ENCODE measurements at places on chromosomes 5 and 9.

DNA sequence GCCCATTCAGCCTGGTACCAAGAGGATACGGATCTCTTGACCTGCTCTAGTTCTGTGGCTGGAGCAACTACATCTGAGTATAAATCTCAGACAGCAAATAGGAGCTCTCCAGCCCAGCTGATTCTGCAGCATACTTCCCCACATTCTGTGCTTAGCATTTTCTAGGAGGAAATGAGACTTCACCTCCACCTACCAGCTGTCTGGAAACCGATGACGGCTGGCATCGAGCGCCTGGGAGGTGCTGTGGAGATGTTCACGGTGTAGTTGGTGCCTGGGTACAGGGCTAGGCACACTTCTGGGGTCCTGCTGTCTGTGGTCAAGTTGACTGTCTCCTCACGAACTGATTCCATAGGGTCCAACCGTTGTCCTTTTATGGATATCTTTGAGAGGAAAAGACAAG is 63.6 kb downstream of the SUSD1 start:
- DNase-seq, result no peak

DNA sequence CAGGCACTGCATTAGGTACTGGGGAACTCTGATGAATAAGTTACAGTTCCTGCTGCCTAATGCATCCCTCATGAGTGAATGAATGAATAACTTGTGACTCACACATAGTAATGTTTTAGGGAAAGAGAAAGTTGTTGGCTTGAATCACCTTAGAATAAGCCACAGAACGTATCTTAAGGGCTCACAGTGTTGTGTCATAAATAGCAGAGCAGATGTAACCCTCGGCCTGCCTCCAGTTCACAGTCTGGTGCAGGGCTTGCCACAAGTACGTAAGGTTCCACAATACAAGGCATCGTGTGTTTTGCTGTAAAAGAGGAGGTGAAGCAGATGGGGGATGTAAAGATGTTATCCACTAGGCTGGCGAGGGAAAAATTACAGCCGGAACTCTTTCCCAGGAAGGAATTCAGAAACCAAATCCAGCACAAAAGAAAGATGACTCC is 218.7 kb downstream of the TRPM3 start:
- no peak for DNase-seq

DNA sequence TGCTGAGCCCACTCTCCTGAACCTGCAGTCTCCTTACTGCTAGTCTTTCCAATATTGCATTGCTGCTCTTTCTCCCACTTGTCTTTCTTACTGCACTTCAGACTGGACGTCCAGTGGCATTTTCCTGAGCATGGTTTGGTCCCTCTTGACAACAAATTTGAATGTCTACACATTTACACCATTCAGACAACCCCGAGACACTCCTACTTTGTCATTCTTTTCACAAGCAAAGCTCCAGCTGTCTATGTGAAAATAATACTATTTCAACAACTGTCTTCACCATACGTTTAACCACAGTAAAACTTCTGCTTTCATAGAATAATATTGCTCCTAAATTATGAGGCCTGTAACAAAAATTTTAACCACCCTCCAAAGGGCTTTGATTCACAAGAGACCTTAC is 10.4 kb upstream of the APTX start:
- DNase-seq, result no peak

DNA sequence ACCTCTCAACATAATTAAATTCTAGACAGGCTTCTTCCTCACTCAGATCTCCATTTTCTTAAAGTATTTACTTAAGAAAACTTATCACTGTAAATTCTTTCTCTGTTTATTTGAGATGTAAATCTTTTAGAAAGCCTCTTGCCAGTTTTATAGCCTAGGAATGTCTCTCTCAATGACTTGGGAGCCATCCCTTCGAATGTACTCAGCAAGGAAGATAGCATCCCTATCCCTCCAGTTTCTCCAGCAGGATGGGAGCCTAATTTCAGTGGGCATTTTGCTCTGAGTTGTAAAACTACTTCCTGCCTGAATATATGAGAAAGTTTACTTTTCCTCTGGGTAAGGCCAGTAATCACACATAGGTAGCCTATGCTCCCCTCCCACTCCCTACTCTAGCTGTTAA is 558.5 kb upstream of the ARRDC3 start:
- DNase-seq, result no peak

GRCh38 chr5:177369645-177370440 is 12.1 kb downstream of the RGS14 start:
- no peak for DNase-seq

- no peak for DNase-seq
These were observed 36.9 kb upstream of the LURAP1L start for GRCh38 chr9:12737871-12738270.

DNA sequence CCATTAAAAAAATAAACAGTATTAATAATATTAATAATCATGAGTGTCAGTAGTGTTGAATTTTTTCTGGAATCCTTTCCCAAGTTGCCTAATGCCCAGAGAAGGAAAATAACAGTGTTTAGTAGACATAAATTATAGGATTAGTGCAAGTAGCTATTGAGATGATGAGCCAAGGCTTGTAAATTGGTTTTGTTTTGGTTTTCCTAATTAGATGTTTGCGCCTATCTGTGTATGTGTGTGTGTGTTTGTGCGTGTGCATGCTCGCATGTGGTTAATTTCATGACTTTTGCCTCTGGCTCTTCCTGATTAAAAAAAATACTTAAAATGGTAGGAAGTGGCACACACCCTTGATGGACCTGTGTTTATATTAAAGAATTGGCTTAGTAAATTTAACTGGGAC is 55.4 kb downstream of the FXN start:
- no peak for DNase-seq

GRCh38 chr5:25150819-25151218 is 506.0 kb upstream of the CDH10 start:
- no peak for DNase-seq

DNA sequence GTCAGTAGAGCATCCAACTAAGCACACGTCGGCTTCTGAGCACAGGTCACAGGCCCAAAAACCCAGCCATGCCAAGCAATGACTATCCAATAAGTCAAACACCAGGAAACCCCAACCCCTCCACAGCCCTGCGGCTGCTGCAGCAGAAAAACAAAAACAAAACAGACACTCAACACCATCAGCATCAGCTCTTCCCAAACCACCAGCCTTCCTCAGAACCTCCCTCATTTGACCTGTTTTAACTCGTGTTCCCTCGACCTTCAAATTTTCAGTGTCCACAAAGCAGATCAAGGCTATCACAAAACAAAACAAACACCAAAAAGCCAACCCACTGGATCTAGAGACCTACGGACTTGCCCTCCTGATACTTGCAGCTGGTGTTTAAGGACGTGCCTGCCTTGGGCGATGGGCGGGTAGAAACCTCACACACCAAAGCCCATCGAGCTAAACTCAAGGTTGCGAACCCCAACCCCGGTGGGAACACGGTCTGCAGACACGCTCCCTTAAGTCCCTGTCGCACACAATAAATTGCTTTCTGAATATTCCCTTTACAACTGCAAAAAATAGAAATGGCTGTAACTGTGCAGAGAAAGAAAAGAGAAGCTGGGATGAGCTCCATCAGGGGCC is 247.1 kb upstream of the ANKRD55 start:
- DNase-seq, result no peak

GRCh38 chr9:132878695-132879456 is at the start of gene SPACA9:
Gene SPACA9 (plus strand): TSS chr9:132878898. CDS start chr9:132883948, 5,050 bp downstream.
- no peak for DNase-seq

- DNase-seq, result no peak
These were observed 1.0 kb downstream of the IL7R start for GRCh38 chr5:35857606-35858205.

DNA sequence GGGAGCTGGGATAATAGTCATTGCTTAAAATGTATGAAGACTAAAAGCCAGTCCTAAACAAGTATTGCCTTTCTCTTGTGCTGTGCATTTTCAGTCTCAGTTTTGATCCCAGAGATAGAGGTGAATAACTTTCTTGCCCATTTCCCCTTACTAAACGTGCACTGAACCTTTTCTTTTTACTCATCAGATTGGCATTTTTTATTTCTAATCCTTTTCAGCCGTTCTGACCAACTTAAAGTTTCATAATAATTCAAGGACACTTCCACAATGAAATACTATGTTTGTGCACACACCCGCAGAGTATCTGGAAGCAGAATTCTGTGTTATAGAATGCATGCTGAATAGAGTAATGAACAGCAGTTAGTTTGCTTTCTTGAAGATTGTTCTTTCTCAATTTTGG is 343.6 kb downstream of the LRRC70 start:
- DNase-seq, result no peak

DNA sequence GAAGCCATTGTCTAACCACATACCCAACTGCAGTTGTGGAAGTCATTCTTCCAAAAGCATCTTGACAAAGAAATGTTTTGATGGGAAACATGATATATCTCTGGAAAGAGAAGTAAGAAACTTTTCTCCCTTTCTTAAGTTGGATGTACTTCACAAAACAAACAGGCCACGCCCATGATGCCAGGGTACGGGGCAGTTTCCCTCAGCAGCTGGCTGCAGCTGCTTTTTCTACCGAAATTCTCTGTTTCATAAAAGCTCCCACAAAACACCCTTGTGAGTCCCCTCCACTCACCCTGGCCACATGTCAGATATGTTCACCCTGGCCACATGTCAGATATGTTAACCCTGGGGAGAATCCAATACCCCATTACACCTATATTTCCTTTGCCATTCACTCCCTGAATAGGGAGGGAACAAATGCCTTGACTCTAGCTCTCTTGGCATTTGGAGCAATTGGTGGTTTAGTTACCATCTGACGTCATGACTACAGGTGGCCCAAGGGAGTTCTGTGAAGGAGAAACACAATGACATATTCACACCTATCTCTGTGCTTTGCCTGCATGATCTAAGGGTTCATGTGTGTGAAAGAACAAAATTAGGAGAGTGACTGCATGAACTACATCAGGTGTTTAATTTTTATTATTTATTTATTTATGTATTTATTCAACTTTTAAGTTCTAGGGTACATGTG is 103.0 kb downstream of the AOPEP start:
- DNase-seq, result no peak

DNA sequence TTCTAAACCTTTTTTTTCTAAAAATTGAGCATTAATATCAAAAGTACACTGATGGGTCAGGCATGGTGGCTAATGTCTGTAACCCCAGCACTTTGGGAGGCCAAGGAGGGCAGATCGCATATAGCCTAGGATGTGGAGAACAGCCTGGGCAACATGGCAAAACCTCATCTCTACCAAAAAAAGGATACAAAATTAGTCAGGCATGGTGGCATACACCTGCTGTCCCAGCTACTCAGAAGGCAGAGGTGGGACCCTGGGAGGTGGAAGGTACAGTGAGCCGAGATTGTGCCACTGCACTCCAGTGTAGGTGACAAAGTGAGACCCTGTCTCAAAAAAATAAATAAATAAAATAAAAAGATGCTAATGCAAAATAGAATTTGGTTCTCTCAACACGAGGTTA is 49.4 kb downstream of the RAPGEF1 start:
- no peak for DNase-seq

DNA sequence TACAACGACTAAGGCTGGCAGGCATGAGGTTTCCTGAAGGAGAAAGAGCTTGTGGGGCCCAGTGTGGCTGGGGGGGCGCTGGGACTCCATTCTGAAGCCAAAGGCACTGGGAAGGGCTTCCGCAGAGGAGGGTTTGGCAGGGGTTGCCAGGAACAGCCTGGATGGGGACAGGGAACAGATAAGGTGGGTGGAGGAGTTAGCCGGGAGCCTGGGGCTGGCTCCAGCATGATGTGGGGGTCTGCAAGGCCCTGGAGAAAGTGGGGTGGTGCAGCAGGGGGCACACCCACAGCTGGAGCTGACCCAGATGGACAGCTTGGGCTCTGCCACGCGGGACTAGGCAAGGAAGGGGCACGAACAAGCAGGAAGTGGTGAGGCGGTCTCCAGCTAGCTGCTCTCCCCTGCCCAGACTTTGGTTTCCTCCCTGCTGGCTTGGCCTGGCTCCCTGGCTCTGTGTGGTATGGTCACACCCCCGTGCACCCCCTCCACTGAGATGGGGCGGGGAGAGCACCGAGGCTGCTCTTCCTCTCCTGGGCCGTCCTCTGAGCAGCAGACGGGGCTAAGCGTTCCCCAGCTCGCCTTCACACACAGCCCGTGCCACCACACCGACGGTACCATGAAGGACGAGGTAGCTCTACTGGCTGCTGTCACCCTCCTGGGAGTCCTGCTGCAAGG is at the start of gene LTC4S:
TSS of gene LTC4S (plus strand) at position 519 of the 672 bp plus-strand sequence. CDS start at position 614, 95 bp downstream.
- peak; percentile 43 for DNase-seq

GRCh38 chr5:114070093-114070722 is 291.7 kb upstream of the KCNN2 start:
- DNase-seq, result no peak

DNA sequence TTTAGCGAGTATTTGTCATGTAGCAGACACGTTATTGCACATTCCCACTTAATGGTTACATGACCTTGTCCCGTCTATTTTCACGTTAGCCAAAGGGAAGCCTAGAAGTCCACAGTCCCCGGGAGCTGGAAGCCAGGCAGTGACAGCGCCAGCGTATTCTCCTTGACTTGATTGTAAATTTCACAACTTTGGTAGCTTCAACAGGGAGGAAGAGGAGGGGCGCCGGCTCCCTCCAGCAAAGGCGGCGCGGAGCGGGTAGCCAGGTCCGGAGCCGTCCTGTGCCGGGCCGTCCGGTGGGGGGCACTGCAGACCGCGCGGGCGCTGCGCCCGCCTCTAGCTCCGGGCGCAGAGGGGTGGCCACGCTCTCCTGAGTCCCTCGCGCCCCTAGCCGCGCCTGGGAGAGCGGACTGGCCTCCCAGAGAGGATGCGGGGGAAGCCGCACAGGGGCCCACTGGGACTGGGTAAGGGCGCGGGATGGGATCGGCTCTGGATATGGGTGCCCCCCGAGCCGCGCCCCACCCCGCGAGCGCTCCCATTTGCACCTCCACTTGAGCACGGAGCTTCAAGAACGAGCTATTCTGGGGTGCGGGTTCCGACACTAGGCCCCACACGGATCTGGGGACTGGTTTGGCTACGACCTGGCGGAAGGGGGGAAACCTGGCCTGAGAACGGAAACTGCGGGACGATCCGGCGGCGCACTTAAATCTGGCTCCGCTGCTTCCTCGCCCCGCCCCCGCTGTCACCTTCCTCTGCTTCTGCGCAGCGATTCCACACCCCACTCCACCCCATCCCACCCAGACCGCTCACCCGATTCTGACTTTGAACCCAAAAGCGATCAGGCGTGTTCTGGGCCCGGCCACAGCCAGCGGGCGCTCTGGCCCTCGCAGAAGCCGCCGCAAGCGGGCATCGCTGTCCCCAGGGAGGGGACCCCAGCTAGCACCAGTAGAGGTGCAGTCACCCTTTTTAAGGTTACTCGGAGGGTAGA is 23.8 kb downstream of the KLF4 start:
- DNase-seq, result no peak

GRCh38 chr5:85868070-85868469 is 749.7 kb upstream of the COX7C start:
- no peak for DNase-seq

DNA sequence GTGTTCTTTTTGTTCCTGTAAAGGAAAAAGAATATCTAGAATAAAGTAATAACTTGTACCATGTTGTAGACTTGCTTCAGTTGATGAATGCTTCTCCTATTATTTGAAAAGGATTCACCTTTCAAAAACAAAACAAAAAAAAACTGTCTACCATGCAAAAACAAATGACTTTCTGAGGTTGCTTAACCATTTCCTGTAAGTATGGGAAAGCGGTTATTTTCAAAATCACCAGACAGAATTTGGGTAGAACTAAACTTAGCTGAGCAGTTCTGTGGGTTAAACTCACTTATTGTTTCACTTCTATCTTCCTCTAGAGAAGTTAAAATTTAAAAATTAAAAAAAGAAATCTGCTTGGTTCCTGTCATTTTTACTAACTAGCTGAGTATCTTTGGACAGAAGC is 25.2 kb downstream of the LNPEP start:
- DNase-seq, result peak; percentile 61

Data from bone marrow (tissue), 2 donors.